ENCODE measurements at places on chromosomes 13 and 19.

- DNase-seq, result no peak
Observed at GRCh38 chr13:60412909-60413616, 16.0 kb downstream of the TDRD3 start.

DNA sequence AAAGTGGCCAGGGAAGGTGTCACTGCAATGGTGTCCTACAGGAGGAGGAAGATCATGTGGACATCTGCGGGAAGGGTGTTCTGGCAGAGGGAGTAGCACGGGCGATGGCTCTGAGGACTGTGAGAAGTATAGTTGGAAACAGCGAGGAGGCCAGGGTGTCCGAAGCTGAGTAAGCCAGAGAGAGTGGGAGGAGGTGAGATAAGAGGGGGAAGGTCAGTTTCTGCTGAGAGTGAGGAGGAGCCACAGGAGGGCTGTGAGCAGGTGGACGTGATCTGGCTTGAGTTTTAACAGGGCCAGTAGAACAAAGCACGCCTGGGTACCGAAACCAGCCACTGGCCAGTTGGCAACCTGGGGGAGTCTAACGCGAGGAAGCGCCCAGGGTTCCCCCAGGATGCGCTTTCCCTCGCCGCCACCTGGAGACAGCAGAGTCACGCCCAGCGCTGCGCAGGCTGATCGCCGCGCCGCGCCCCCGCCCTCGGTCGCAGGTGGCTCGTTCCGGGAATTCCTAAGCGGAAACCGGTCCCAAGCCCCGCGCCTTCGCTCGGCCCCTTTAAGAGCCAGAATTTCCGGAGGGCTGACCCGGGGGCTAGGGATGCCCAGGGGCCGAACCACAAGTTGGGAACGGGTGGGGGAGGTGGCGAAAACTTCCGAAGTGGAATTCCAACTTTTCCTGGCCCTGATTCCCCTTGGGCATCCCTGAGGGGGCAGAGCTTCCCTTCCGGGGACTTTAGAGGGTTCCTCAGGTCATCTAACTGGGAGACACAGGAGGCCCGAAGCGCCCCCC lies 1.1 kb upstream of the LSR start:
- peak; percentile 61 for DNase-seq

- DNase-seq, result peak; percentile 6
Observed at GRCh38 chr13:46492946-46493345, 60.0 kb upstream of the LRCH1 start.

- DNase-seq, result no peak
Observed at GRCh38 chr13:100314132-100314910, 225.4 kb downstream of the PCCA start.

GRCh38 chr13:37413161-37413560 lies 185.4 kb downstream of the POSTN start:
- no peak for DNase-seq

DNA sequence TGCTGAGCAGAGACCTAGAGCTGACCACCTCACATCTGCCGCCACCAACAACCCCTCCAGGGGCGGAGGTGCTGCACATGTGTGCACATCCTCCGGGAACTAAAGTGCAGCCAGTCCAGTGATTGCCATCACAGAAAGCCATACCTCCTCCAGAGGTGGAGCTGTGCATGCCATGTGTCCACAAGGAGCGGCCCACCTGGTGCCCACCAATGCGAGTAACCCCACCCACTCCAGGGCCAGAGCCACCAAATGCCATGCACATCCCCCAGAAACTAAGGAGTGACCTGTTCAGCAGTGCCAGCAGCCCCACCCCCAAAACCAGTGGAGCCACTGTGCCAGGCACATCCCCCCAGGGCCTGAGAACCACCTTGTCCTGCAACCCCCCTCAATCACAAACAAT lies 557.9 kb downstream of the UQCRFS1 start:
- no peak for DNase-seq

DNA sequence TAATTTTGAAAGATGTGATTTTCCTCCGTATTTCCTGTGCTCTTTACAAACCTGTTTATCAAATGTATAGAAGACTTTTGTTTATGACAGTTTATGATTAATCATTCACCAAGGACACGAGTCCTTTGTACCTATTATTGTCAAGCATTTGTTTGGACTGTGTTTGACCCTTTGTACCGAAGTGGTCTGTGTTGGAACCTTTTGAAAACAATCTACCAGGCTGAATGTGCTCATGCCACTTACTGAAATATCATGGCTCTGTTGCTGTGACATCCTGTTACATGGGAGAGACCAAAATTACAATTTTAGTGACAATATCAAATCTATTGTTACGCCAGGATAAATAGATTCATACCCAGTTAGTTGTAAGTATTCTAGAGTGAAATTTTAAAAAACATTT lies 193.6 kb downstream of the IRS2 start:
- no peak for DNase-seq

- no peak for DNase-seq
Observed at GRCh38 chr13:99316657-99317256, 9.6 kb upstream of the GPR183 start.

DNA sequence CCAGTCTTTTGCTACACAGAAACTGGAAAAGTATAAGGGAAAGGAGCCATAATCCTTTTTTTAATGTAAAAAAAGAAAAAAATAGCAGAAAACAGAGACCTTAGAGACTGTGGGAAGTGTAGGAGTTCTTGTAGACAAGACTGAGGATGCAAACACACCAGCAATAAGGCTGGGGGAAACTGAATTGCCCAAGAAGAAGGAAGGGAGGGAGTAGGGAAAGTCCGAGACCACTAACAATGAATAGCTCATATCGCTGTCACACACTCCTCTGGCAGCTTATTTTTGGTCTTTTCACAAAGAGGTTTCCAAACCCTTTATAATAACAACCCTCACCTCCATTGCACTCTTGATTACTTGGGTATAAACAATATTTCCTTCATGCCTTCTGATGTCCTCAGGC lies 952.0 kb downstream of the SLITRK5 start:
- no peak for DNase-seq

GRCh38 chr13:95049772-95050171 lies 251.5 kb downstream of the ABCC4 start:
- no peak for DNase-seq

Measured in stimulated activated CD4-positive, alpha-beta T cell treated with anti-CD3 and anti-CD28 coated beads, Interleukin-4, amount 100 ng/mL, for 24 hours (primary cell).